Mesenteric fat pad (tissue), 1 donor: ENCODE measurements at places on chromosomes 1 and 21. TPM values are rescaled to one million over a fixed set of nuclear protein-coding genes. Genes with fewer than 3 reads are reported as not detected.

DNA sequence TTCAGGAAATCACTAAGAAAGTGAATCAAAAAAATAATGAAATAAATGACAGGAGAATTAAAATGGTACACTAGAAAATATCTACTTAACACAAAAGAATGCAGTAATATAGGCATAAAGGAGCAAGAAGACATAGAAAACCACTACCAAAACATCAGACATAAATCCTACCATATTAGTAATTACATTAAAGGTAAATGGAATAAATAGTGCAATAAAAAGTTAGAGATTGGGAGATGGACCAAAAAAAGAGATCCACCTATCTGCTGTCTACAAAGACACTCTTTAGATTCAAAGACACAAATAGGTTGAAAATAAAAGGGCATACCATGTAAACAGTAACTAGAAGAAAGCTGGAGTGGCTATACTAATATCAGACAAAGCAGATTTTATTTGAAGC lies 167.0 kb upstream of the SAMSN1 start:
- no peak for DNase-seq

GRCh38 chr1:180586671-180587155 lies 27.9 kb downstream of the OVAAL start:
- DNase-seq: no peak

DNA sequence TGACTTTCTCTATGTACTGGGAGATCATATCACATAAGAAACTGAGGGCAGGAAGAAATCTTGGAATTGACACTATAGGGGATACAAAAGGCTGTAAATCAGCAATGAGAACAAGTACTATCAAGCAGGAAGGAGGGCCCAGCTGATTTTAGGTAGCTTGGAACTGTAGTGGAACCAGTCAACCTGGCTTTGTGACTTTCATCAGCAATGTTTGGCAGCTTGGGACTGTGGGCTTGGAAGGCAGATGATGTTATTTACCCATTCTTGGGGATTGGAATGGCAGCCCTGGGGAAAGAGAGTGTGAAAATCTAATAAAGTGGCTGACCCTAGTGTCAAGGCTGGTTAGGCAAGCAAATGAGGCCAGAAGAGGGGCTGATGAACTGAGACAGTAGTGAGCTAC lies 1073.3 kb downstream of the ADGRL2 start:
- no peak for DNase-seq

DNA sequence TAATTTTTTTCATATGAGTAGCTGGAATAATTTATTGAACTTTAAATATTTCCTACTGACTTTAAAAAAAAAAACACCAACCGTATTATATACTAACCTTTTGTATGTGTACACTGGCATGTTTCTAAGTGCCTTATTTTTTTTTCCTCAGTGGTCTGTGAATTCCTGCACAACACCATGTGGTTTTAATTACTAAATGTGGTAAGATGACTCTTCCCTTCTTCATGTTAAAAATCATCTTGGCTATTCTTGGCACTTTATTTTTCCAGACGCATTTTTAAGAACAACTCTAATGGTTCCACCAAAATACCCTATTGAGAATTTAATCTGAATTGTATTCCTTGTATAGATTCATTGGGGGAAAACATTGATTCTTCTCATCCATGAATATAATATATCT lies 28.4 kb downstream of the PPP2R5A start:
- no peak for DNase-seq

DNA sequence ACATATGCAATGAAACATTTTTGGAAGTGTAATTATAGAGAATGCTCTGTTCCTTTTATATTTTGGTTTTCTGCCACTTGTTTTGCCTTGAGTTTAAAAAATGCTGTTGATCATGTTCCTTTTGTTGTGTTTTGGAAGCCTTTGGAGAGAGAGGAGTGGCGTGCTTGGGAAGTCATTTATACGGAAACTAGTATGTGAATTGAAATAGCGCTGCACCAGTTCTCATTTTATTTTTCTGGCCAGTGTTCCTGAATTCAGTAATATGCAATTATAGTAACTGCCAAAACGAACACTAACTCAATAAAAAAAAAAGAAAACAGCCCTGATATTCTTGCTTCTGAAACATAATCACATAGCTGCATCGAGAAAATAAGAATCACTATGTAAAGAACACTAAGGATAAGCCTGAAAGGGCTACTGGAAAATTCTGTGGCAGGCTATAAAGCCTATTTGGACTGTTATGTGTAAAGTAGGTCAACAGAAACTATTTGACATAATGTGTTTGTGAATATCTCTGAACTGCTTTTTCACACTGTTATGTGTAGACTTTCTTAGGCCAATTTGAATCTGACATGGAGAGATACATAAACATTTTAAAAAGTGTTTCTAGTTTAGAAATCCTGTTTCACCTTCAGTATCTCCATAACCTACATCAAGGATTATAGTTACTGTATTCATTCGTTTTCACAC lies 742.0 kb downstream of the KCNT2 start:
- DNase-seq: no peak

GRCh38 chr1:159882527-159882862 lies 17.5 kb downstream of the CFAP45 start:
- DNase-seq: no peak

DNA sequence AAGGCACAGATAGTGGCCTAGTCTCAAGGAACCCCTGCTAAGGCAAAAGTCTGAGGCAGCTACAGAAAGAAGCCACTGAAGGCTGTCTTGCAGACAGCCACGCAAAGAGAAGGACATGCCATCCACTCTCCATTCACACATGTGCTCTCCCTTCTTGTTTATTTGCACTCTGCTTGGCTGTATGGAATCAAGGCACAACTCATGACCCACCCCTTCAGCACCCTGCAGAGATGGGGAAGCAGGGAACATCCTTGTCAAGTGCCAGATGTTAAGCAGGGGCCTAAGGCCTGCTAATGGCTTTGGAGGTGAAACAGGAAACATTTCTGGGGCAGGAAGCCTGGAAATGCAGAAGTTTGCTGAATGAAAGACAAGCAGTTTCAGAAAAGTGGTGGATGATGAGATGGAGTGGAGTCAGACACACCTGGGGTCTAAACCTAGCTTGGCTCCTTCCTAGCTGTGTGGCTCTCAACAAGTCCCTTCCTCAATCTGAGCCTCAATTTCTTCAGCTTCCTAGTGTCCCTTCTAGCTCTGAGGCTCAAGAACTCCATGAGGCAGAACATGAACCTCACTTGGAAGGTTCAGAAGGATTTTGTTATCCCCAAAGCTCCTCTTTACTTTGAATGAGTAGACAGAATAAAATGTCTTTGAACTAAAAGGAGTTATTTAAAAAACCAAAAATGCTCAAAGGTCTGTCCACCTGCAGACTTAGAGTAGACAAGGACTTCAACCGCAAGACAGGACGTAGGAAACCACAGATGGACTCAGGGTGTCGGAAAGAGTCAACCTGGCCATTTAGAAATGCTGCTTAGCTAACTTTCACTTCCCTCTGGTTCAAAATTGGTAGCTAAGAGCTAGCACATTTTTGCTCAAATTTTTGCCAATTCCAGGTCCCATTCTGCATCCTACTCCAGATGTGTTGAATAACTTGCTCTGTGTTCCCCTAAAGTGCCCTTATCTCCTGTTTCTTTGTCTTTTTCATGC lies 283.1 kb downstream of the PLPP3 start:
- DNase-seq: no peak

GRCh38 chr1:95002164-95002539 lies 70.6 kb downstream of the ALG14 start:
- DNase-seq: no peak

DNA sequence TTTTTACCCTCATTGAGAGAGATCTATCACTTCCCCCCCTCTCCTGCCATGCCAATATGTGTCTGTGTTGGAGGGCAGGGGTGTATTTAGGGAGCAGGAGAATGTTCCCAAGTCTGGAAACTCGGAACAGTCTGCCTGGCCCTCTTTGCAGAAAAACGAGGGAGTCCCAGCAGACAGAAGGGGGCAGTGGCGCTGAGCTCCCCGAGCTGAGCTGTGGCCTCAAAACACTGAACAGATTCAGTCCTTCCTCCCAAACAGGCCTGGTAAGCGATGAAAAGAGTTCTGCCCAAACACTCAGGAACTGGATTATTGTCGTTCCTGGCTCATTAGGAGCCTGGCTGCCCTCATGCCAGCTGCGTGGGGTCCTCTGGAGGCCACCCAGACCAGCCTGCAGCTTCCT lies 981 bp downstream of the CLDN14 start:
- no peak for DNase-seq

DNA sequence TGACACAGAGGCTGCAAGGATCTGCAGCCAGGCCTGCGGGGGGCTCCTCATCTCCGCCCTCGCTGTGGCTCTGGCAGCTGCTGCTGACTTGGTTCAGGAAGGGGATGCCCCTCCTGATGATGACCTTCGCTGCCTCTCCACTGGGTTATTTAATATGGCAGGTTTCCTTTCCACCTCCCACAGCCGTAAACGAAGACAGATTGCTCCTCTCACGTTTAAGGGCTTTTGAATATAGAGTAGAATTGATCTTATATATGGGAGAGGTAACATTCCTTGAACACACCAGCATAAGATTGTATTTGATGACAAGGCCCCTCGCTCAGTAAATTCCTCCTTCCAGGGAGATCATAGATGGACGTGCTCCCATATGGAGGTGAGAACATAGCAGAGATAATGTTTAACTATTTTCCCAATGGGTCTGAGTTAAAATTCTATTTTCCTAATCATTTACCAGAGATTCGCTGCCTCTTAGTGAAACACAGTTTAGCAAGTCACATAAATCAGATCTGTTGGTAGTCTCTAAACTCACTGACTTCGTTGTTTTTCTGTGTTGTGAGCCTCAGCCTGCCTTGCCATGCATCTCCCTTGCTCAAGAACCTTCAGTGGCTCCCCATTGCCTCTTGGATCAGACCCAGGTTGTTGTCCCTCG lies 88.5 kb upstream of the AJAP1 start:
- no peak for DNase-seq

- DNase-seq: no peak
These were observed 89.4 kb upstream of the UBE2U start for GRCh38 chr1:64114012-64114525.

- no peak for DNase-seq
These were observed 54.0 kb upstream of the KANK4 start for GRCh38 chr1:62373221-62373620.

DNA sequence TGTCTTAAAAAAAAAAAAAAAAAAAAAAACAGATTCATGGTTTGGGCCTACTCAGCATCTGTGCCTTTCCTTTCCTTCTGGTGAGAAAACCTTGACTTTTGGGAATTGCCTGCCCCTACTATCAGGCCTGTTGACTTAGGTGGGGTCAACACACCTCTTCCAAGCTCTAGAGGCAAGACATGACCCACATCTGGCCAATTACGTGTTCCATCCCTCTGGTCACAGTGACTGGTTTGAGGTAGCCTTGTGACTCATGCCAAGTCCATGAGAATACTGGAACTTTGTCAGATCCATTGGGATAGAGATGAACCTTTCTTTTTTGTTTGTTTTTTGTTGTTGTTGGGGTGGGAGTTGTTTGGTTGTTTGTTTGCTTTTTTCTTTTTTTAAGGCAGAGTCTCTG lies 37.3 kb upstream of the KHDRBS1 start:
- no peak for DNase-seq

DNA sequence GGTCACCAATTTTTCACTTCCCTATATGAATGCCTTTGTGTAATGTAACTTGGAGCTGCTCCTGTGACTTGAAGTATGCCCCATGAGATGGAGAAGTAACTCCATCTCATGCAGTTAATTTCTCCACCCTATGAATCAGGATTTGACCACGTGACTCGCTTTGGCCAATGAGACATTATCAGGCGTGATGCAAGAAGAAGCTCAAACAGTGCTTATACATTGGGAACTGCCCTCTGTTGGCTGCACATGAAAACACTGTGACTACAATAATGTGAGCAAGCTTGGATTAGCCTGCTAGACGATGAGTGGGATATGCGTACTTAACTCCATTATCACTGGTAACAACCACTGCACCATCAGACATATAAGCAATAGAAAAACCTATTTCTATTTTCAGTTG lies 684.4 kb downstream of the PLA2G4A start:
- no peak for DNase-seq

DNA sequence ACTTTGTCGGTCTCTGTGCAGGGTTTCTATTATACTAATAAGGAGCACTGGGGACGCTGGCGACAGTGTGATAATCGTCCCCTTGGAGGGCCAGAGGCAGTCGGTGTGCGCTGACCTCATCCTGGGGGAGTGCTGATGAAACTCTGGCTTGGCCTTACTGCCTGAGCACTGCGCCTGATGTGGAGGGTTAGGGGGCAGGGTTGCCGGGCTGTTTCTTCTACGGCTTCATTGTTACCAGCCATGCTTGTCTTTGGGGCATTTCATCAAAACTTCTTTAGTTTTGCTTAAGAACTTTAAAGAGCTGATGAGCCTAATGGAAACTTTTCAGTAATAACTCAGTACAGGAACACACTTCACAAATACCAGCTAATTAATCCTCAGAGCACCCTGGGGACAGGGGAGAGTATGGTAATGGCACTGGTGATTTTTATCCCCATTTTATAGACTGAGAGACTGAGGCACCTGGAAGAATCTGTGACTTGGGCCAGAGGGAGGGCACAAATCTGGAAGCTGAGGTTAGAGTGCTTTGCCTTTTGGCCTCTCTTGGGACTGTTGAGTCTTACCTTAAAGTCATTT lies 81.8 kb downstream of the PEX14 start:
- no peak for DNase-seq

- no peak for DNase-seq
These were observed 671.9 kb downstream of the PTPRC start for GRCh38 chr1:199310708-199311107.

DNA sequence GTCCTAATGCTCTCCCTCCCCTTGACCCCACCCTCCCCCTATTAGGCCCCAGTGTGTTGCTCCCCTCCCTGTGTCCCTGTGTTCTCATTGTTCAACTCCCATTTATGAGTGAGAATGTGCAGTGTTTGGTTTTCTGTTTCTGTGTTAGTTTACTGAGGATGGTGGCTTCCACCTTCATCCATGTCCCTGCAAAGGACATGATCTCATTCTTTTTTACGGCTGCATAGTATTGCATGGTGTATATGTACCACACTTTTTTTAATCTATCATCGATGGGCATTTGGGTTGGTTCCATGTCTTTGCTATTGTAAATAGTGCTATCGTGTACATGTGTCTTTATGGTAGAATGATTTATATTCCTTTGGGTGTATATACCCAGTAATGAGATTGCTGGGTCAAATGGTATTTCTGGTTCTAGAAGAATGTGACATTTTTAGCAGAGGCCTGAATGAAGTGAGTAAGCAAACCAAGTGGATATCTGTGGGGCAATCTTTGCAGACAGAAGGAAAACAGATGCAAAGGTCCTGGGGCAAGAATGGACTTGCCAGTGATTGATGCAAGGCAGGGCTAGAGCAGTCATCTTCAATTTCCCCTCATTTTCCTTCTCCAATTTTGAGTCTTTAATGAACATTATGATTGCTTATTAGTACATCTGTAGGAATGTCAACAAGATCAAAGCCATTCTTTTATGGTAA lies 50.2 kb downstream of the UBE4B start:
- DNase-seq: no peak

- peak; percentile 67 for DNase-seq
These were observed 282.2 kb downstream of the RRAGC start for GRCh38 chr1:38577385-38577784.

- no peak for DNase-seq
These were observed 67.2 kb downstream of the SLC35A3 start for GRCh38 chr1:100036718-100037655.

Gene PIK3CD
- 14.5 TPM for total RNA-seq

Gene FCRLB
- 0.48 TPM for total RNA-seq

Gene NTMT2
- total RNA-seq: not detected

Gene MSH4
- not detected for total RNA-seq

Gene NR1I3
- total RNA-seq: not detected

Gene CYP4X1
- 4.3 TPM for total RNA-seq
